ENCODE measurements at places on chromosomes 3 and 15.
A peak's percentile ranks its signal among the peaks of the same experiment; 100 is the strongest.

DNA sequence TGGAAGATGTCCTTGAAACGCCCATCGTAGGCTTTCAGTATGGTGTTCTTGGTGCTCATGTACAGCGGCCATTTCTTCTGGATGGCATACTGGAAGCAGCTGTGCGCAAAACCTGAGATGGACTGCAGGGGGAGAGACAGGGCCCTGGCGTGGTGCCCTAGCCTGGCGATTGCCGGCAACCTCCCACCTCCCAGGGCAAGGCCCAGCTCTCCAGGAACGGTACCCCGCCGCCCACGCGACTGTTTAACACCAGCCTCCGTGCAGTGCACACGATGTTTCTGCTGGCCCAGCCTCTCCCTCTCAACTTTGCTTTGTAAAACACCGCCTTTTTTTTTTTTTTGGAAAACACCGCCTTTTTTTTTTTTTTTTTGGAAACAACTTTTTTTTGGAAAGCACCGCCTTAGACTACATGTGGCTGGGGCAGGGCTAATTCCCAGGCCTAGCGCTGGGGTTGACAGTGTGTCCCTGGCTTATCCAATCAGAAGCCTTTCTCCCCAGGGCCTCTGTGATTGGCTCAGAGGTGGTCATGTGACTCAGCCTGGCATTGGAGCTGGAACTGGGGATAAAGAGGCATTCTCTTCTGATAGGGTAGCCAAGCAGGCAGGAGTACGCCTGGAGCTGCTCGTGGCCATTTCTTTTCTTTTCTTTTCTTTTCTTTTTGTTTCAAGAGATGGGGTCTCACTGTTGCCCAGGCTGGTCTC lies 14.7 kb downstream of the IDH2 start:
- no peak for DNase-seq

GRCh38 chr15:74024687-74025086 lies 30.2 kb downstream of the PML start:
- DNase-seq: no peak

- DNase-seq: peak; percentile 75
Measured at GRCh38 chr15:81001152-81002008, 657 bp downstream of the TLNRD1 start.

GRCh38 chr3:151909681-151910405 lies 36.4 kb downstream of the SUCNR1 start:
- DNase-seq: no peak

DNA sequence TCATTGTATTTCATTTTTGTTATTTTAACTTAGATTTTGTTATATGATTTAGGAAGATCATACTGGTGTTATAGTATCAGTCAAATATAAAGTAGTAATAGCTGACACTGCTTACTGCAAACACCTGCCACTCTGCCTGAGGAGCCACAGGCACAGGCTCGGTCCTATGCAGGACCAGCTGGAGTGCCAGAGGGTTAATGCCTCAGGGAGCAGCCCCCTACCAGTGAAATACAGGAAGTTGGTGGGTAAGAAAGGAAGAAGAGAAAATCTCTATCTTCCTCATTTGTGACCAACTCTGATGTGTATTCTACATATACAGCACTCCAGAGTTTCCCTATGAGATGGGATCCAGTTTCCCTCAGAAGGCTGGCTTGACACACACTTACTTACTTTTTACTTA lies 593.3 kb downstream of the UNC13C start:
- DNase-seq: no peak

Data from heart right ventricle (tissue), 16 donors.